ENCODE measurements at places on chromosomes 1 and 21.

DNA sequence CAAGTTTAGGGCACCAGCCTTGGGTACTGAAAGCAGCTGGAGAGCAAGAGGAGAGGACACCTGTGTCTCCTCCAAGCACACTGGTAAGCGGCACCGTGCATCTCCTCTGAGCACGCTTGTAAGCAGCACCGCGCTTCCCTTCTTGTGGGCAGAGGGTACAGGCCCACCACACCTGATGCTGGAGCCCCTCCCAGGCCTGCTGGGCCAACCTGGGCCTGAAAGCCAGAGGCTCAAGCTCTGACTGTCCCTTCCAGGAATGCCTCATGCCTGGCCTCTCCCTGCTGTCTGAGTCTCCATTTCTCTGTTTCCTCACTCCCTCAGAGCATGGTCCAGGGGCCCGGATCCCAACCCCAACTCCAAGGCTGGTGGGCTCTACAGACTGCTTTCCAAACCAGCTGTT, 25.9 kb downstream of the DMBX1 start:
- DNase-seq: no peak

- no peak for DNase-seq
These were observed 190.7 kb upstream of the RUNX1 start for GRCh38 chr21:35239811-35240219.

DNA sequence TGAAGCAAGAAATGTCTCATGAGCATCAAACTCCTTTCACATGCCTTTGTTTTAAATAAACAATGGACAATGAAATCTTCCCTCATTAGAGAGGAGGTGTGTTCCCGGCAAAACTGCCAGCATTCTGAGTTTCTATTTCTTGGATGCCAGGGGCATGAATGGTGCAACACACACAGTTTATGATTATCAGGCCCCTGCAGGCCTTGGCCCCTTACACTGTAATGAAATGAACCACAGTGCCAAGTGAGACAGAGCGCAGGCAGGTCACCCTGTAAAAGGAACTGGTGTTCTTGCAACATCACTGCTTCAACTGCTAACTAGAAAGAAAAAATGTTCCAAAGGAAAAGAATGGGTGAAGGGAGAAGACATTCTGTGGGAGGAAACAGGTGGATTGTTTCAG, 3.8 kb upstream of the PIGC start:
- no peak for DNase-seq

DNA sequence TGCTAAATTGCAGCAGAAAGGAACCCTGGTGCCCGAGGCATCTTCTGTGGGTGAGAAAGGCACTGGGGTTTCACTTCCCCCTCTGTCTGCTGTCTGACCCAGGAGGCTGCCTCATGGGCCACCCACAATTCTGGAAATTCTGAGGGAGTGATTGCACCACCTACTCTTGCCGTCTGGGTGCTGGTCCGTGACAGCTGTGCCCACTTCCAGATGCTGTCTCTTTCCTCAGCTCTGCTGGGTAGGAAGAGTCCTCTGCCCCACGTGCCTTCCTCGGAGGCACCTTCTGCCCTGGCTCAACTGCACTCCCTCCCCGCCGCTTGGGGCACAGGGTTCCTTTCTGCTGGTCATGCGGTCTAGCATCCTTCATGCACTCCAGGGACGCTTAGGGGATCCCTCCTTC, 96.3 kb downstream of the ARHGEF10L start:
- DNase-seq: no peak

GRCh38 chr1:221878134-221878533, 136.2 kb upstream of the DUSP10 start:
- no peak for DNase-seq

DNA sequence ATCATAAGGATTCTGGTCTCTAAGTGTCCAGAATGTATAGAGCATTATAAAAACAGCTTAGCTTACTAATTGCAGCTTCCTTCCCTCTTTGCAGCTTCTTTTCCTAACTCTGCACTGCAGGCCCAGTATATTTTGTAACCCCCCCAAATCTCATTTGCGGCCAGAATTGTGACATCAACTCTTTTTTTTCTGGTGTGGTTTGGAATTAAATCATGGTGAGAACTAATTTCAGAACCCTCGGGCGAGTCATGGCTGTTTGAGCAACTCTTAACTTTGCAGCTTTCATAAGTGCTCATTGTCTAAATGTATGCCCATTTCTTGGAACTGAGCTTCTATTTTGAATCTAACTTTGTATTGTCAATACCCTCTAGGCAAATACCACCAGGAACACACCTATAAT, 187.4 kb downstream of the CYYR1 start:
- DNase-seq: no peak

- no peak for DNase-seq
These were observed 29.5 kb downstream of the KCNA3 start for GRCh38 chr1:110645211-110645610.

DNA sequence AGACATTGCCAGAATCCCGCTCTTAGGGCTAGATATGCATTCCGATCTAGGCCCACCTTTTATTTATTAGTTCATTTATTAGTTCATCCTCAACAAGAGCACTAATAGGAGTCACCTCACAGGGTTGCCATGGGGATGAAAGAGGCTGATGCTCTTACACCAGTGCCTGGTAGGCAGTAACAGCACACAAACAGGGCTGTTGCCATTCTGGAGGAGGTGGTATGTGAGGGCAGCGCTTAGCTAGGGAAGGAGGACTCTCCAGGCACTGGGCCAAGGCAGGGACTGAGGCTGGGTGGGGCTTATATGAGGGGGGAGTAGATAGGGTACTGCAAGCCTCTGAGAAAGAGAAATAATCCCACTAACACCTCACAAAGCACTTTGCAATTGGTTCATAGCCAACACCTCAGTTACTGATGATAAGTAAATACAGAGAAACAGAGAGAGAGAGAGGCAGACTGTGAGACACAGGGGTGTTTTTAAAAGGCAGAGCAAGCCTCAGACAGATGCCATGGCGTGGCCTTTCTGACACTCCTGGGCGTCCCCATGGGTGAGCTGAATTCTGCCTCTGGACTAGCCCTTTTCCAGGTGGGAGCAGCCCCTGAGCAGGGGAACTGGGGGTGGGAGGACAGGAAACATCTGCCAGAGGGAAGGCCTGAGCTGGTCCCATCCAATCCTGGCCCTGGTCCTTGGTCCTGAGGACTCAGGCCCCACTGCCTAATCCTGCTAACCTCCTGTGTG, 5.9 kb downstream of the FCGR2A start:
- no peak for DNase-seq

- DNase-seq: no peak
These were observed 983.4 kb upstream of the PRMT6 start for GRCh38 chr1:106072909-106073600.

- no peak for DNase-seq
These were observed 16.7 kb downstream of the CAMTA1 start for GRCh38 chr1:6801966-6802365.

DNA sequence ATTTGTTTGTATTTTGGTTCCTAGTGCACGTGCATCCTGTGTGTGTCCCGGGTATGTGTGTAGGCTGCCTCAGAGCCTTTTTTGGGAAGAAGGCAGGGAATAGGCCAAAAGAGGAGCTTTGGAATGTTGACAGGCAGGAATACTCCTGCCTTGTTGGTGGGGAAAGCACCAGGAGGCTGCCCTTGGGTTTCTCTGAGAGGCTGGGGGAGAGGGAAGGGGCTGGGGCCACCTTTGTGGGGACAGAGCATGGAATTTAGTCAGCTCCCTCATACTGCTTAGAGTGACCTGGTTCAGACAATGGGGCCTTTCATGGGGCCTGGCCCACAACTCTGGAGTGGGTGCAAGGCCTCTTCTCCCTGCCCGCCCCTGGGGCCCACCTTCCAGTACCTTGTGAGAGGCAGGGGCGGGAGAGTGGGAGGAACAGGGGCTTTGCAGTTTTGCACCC, 31.3 kb downstream of the ACOT11 start:
- DNase-seq: no peak

GRCh38 chr1:92554216-92554615, 67.5 kb upstream of the GFI1 start:
- DNase-seq: peak; percentile 25

DNA sequence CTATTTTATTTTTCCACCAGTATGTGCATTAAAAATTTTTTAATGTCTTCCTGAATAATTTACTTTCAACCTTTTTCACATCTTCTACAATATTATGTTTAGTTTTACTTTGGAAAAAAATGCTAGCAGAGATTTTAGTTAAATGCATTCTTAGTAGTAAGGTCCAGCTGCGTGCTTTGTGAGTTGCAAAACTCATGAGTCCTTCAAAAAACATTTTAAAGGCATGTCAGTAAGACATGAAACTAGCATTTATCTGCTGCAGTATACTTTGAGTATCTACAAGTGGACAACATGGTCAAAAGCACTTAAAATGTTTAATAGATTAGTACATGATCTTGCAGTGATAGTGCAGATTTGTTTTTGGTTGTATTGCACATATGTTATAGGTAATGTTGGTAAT, 139.0 kb downstream of the HS2ST1 start:
- no peak for DNase-seq

DNA sequence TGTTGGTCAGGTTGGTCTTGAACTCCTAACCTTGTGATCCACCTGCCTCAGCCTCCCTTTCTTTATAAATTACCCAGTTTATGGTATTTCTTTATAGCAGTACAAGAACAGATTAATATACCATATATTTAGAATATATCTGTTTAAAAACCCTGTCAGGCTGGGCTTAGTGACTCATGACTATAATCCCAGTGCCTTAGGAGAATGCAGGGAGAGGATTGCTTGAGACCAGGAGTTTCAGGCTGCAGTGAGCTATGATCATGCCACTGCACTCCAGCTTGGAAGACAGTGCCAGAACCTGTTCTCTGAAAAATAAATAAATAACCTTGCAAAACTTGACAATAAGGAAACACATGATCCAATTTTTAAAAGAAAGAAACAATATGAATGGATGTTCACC, 43.9 kb downstream of the ZNF684 start:
- DNase-seq: no peak

- no peak for DNase-seq
These were observed 11.8 kb upstream of the SLAMF7 start for GRCh38 chr1:160727316-160727640.

- peak; percentile 87 for DNase-seq
These were observed 3.3 kb upstream of the SKI start for GRCh38 chr1:2224631-2225428.

- DNase-seq: no peak
These were observed 6.6 kb downstream of the ZMYND12 start for GRCh38 chr1:42449256-42449655.

GRCh38 chr1:228150461-228151179, 890 bp downstream of the GJC2 start:
- peak; percentile 99 for DNase-seq

DNA sequence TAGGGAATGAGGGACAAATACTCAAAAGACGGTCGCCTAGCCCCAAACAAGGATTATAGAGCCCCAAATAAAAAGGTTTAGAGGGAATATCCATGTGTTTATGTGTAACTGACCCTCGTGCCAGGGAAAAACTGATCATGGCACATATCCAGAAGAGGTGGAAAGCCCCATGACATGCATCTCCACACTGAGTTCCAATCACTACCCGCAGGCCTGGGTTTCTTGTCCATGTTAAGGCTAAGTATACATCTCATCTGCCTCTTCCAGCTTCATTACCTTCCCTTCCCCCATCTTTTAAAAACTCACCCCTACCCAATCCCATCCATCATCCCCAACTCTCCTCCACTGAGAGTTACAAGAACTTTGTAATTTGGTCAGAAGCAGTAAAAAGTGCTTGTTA, 15.2 kb downstream of the GADD45A start:
- DNase-seq: peak; percentile 37

- no peak for DNase-seq
These were observed 7.5 kb upstream of the IGSF5 start for GRCh38 chr21:39737376-39738000.

DNA sequence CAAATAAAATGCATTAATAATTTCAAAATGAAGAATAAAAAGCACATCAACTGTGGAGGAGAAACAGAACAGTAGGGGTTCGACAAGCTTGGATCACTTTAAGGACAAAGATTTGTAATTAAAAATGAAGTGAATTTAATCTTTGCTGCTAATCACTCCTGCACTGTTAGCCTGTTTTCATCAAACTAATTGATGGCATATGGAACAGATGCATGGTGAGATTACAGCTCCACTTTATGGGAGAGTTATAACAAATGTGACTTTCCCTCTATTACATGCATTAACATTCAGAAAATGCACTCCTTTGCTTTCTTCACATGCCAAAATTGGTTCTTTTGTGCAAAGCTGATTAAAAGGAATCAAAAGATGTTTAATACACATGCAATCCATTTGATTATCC, 207.2 kb upstream of the C21orf91 start:
- no peak for DNase-seq

DNA sequence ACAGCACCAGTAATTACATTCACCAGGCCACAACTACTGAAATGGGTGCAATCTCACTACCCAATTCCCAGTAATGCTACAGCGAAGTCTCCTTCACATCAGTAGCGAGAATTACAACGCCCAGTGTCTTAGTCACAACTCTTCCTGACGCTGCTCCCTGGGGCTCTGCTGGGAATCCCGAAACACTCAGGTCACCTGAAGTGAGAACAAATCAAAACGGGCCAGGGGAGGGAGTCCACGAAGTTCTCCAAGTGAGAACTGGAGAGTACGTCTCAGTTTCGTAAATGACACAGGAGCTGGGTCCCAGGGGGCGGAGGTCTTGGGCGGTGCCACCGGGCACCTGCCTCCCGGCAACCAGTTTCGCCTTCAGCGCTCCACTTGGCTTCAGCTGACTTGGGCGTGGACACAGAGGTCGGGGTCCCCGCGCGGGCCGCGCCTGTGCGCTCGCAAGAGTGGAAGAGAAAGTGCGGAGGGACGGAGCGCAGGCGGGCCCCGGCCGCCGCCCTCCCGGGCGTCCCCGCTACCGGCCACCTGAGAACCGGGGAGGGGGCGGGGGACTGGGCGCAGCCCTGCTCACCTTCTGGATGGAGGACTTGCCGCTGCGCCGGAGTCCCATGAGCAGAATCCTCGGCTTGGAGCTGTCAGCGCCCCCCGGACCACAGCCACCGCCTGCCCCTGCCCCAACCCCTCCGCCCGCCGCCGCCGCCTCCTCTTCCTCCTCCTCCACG, 575 bp downstream of the RRAGC start:
- peak; percentile 92 for DNase-seq

DNA sequence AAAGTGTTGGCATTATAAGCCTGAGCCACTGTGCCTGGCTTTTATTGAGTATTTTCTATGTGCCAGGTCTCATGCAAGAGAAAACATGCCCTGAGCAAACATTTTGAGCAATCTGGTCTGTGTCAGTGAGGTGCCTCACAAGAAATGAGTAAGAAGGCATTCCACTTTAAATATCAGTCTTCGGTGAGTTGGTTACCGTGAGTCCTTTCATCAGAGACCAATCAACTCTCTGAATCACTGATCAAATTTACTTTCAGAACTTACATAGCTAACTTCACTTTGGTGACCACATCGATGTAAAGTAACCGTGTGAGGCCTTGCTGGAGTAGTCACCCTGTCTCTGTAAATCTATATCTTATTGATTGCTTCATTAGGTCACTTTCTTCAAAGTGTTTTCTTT, 14.3 kb upstream of the DDX59 start:
- no peak for DNase-seq

DNA sequence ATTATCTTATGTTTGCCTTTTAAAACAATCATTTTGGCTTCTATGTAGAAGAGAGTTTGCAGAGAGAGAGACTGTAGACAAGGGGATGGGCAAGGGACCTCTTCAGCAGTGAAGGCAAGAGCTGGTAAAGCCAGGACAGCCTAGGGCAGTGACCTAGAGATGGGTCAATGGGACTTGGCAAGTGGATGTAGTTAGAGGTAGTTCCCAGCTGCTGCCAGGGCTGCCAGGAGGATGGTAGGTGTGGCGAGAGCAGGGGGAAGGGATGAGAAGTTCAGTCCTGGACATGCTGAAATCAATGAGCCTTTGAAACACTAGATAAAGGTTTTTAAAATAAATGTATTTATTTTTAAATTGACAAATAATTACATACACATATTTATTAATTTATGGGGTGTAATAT, 6.4 kb upstream of the SPRR5 start:
- no peak for DNase-seq

Data from osteoblast (primary cell).